ENCODE measurements at places on chromosomes 12 and 14.

DNA sequence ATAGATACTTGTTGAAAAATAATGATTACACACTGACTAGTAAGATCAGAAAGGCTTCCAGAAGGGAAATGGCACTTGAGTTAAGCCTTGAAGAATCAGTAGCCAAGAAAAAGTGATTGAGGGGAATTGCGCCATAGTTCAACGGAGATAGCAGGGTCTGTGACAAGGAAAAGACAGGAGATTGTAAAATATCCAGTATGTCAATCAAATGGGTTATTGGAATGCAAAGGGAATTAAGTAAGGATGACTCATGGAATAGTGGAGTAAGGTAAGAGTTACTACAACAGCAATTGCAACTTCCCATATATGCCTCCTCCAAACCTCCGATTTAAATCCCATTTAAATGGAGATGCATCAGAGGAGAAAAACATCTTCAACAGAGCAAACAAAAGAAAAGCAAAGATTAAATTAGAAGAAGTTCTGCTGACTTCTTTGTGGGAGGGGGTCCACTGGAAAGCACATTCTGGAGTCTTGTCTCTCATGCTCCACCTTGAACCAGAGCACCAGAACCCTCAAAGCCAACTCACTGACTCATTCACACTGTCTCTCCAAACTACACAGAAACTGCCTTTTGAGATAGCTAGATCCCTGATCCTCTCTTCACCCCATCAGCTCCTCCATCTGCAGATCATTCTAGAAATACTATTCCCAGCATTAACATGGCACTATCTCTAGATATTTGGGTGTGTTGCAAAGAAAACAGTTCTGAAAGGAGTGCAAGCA lies 138.2 kb downstream of the NUAK1 start:
- no peak for DNase-seq

GRCh38 chr14:36916668-36917067 lies 255.0 kb downstream of the PAX9 start:
- DNase-seq: no peak

- DNase-seq: no peak
Measured at GRCh38 chr14:45253754-45254310, 830 bp upstream of the MIS18BP1 start.

DNA sequence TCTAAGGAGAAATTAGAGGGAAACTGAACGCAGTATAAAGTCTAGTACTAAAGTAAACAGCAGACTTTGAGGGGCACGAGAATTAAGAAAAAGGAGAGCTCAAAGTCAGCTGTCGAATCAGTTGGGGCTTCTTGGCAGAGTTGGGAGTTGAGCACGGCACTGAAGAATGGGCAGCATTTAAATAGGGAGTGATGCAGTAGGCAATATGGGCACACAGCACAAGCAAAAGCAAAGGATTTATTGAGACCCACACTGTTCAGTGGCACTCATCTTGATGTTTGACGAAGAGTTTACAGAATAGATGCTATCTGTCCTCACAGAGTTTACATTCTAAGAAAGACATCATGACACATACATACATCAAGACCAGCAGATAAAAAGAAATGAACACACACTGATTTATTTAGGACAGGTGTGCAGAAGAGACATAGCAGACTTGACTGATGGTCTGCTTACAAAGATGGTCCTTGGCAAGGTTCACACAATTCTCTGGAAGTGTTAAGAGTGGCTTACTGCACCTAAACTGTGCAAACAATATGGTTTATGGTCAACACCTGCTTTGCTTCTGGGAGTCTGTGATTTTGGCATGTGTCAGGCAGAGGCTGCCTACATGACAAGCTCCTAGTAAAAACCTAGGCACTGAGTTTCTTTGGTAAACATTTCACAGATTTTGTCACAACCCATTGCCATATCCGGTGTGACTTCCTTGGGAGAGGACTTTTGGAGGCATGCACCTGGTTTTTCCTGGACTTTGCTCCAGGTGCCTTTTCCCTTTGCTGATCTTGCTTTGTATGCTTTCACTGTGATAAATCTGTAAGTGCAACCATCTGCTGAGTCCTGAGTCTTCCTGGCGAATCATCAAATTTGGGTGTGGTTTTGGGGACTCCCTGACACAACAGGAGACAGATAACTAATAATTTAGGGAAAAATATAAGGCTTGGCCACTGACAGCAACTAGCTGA lies 26.3 kb downstream of the ALKBH1 start:
- peak; percentile 41 for DNase-seq

- DNase-seq: no peak
Measured at GRCh38 chr14:101130861-101131260, 227.3 kb upstream of the RTL1 start.

DNA sequence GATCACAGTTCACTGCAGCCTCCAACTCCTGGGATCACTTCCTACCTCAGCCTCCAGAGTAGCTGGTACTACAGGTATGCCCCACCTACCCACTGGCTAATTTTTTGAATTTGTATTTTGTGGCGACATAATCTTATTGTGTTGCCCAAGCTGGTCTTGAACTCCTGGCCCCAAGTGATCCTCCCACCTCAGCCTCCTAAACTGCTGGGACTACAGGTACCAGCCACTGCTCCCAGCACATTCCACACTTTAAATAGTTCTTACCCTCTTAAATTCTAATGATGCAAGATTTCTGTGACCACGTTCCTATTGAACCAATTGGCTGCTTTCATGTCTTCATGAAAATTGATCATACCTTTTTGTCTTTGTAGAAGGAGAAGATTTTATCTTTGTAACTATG lies 96.6 kb downstream of the SYT1 start:
- DNase-seq: no peak

DNA sequence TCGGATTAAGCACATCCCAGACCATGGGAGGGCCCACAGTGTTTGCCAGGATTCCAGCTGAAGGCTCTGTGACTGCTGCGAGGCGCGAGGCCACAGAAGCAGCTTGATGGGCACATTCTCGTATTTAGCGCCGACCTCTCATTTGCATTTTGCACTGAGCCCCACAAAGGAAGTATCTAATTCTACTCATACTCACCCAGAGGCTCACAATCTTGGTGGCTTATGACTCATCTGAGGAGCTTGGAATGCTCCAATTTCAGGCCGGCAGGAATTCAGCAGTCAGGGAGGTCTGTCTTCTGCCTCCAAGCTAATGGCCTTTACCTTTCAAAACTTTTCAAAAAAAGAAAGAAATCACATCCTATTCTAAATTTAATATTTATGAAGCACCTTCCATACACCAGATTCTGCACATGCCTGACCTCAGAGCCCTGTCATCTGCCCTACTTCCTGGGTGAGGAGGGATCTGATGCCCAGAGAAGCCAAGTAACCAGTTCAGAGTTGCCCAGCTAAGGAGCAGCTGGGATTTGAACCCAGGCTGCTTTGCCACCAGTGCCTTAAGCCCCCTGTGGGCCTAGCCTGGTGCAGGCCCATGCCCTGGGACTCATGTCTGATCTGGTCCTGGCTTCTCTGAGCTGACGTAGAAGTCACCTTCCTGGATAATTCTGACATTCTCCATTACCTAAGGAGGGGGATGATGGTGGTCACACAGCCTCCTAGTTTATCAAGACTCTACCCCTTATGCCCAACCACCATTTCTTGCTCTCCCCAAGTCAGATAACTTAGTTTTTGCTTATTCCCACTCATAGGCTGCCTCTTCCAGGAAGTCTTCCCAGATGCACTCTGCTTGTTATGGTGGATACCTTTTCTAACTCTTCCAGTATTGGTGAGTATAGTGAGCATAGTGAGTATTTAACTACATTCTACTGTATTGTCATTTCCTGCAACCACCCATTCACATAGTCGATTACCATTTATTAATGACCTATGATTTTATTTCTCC lies 198.9 kb downstream of the RBM19 start:
- DNase-seq: peak; percentile 83

- no peak for DNase-seq
Measured at GRCh38 chr12:93938931-93939330, 209.4 kb upstream of the PLXNC1 start.

GRCh38 chr12:114425031-114425626 lies 19.2 kb upstream of the TBX5 start:
- peak; percentile 61 for DNase-seq

GRCh38 chr14:28772613-28773012 lies 6.0 kb downstream of the FOXG1 start:
- no peak for DNase-seq

- no peak for DNase-seq
Measured at GRCh38 chr14:57462551-57462950, 31.1 kb downstream of the CCDC198 start.

Data from HFFc6 (cell line).